CD8-positive, alpha-beta memory T cell (primary cell): ENCODE measurements at places on chromosomes 1 and 21. TPM values are rescaled to one million over a fixed set of nuclear protein-coding genes. Genes with fewer than 3 reads are reported as not detected.

Gene FCRL6
- polyA plus RNA-seq = 129 TPM

Gene AKR7A3
- not detected for polyA plus RNA-seq

Gene PADI4
- 2.0 TPM for polyA plus RNA-seq

Gene HCRTR1
- not detected for polyA plus RNA-seq

Gene CELA3A
- not detected for polyA plus RNA-seq

Gene WDR47
- 6.2 TPM for polyA plus RNA-seq

Gene TSPAN2
- polyA plus RNA-seq = 7.1 TPM

Gene PEA15
- polyA plus RNA-seq = 9.1 TPM

Gene IGSF3
- polyA plus RNA-seq = not detected

Gene FNBP1L
- 0.17 TPM for polyA plus RNA-seq

Gene USP25
- 29.0 TPM for polyA plus RNA-seq

Gene NADK
- 29.9 TPM for polyA plus RNA-seq

Gene CELA2B
- not detected for polyA plus RNA-seq

Gene COL8A2
- not detected for polyA plus RNA-seq

Gene IRF6
- polyA plus RNA-seq = 1.0 TPM

Gene RXRG
- polyA plus RNA-seq = not detected

Gene CFAP45
- polyA plus RNA-seq = 0.18 TPM

Gene OR14K1
- polyA plus RNA-seq = not detected

Gene CNR2
- 5.3 TPM for polyA plus RNA-seq

Gene TNFRSF18
- polyA plus RNA-seq = 2.0 TPM

Gene ZNF695
- polyA plus RNA-seq = not detected

Gene EXTL1
- not detected for polyA plus RNA-seq

Gene PACC1
- polyA plus RNA-seq = 15.1 TPM

Gene LCE2B
- not detected for polyA plus RNA-seq

Gene CD5L
- polyA plus RNA-seq = not detected

Gene BMP8B
- polyA plus RNA-seq = 0.14 TPM
